Iris pigment epithelial cell (primary cell): ENCODE measurements at places on chromosomes 12 and 14.
A peak's percentile ranks its signal among the peaks of the same experiment; 100 is the strongest.

GRCh38 chr12:42969355-42969754 lies 379.8 kb upstream of the PRICKLE1 start:
- no peak for DNase-seq

- no peak for DNase-seq
Measured at GRCh38 chr14:94509356-94509755, at the start of gene SERPINA12. SERPINA12 (minus strand) TSS chr14:94509469; CDS start chr14:94498397, 11,072 bp downstream.

GRCh38 chr12:6067152-6067916 lies 57.1 kb downstream of the VWF start:
- DNase-seq: no peak

DNA sequence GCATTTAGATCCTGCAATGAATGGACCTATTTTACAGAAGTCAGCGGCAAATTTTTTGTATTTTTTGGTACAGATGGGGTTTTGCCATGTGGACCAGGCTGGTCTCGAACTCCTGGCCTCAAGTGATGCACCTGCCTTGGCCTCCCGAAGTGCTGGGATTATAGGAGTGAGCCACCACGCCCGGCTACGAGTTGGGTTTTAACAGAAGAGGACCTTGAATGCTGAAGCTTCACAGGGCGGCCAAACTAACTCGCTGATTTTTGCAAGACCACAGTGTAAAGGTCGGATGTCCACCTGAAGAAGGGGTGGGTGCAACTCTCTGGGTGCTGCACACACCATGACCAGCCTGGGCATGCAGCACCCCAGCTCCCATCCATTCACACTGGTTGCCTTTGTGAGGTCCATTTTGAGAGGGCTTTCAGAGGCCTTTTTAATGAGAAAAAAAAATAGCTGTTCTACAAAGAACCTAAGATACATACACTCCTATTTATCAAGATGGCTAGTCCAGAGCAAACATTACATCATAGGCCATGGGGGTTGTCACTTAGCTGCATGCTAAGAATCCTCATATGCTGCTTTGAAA lies 21.6 kb upstream of the CDK2AP1 start:
- DNase-seq: no peak

- peak; percentile 59 for DNase-seq
Measured at GRCh38 chr12:85821759-85822158, 14.4 kb downstream of the RASSF9 start.

- DNase-seq: no peak
Measured at GRCh38 chr12:117111386-117111785, 12.2 kb upstream of the TESC start.

DNA sequence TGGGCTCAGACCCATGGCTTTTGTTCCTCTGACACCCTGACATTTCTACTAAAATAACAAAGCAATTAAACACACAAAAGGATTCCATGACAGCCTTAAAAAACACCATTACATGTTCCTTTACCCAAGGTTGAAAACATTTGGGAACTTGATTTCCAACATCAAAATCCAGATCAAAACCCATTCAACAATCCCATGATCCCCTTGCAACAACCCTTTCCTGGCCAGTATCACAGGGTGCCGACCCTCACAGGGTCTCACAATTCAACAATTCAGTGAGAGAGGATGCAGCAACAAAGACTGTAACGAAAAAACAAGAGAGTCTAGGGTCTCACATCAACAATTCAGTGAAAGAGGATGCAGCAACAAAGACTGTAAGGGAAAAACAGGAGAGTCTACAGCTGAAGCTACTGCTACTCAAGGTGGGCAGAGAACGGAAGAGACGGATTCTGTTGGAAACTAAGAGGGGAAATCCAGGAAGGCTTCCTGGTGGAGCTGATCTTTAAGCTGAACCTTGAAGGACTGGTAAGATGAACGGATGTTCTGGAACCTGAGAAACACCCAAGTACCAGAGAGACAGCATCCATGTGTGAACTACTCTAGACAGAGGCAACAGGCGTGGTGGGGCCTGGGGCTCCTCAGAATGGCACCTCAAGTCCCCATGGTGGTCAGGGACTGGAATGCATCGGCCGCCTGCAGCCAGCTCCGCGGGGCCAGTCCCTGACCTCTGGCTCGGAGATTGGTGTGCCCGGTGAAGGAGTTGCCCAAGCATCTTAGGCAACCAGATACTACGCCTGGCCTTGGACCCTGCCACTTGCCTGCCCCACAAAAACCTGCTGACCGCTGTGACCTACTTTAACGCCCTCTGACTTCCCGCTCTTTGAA lies 22.7 kb upstream of the ZFP36L1 start:
- DNase-seq: no peak

DNA sequence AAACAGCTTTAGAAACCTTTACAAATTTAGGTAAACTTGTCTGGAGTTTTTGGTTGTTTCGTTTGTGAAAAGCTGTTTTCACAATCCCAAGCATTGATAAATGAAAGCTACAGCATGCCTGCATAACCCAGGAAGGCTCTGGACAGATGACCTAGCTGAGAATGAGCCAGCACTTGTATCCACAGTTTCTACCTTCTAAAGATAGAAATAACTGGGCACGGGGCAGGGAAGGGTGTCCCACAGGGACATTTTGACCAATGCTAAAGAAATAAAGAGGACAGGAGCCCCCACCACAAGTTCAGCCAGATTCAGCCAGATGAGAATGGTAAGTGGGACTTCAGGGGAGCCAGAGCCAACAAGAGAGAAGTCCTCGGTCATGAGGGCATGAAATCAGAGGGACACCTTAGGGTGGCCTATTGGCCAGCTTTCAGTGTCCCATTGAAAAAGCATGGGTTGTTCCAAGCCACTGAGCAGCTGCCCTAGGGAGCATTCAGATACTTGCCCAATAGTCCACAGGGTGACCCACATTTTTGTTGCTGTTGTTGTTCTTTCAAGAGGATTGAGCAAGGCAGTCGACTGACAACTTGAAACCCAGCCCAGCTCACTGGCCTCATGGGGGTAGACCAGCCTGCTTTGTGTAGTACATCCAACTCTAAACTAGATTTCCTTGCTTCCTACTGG lies 140.3 kb upstream of the NUDT4 start:
- peak; percentile 92 for DNase-seq

DNA sequence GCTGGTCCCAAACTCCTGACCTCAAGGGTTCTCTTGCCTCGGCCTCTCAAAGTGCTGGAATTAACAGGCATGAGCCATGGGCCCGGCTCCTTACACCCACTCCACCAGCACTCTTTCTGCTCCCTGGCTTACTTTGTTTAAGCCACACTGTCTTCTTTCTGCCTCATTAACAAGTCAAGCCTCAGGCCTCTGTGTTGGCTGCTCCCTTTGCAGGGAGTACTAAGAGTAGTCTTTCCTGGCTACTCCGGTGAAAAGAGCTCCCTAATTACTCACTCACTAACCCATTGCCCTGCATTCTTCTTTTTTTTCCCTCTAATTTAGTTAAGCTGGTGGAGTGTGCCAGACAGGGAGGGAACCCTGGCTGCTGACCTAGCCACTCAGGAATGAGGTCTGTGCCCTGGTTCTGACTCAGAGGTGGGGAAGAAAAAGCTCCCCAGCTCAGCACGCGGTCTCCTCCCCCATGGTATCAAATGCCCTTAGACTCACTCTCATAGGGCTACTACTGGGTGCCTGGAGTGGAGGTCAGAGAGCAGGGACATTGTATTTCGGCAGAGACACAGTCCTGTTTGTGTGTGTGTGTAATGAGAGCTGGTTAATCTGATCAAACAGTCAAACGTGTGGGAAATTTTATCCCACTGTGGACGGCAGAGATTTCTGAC lies 19.8 kb downstream of the GALNT6 start:
- peak; percentile 98 for DNase-seq

DNA sequence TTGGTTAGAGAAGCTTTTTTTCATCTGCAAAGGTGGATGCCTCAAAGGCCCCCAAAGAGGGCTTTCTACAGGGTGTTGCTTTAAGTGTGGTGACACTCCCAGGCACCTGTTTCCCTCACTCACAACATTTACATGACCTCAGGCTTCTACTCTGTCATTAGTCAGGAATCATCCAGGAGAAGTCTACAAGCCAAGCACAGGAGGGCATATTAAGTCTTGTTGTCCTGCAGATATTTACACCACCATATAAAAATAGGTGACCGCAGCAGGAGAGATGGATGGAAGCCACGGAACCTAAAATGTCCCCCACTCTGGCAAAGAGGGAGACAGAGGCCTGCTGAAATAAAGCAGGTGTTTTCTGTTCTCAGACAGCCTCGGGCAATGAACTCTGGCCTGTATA lies 7.5 kb upstream of the DPF3 start:
- DNase-seq: no peak

DNA sequence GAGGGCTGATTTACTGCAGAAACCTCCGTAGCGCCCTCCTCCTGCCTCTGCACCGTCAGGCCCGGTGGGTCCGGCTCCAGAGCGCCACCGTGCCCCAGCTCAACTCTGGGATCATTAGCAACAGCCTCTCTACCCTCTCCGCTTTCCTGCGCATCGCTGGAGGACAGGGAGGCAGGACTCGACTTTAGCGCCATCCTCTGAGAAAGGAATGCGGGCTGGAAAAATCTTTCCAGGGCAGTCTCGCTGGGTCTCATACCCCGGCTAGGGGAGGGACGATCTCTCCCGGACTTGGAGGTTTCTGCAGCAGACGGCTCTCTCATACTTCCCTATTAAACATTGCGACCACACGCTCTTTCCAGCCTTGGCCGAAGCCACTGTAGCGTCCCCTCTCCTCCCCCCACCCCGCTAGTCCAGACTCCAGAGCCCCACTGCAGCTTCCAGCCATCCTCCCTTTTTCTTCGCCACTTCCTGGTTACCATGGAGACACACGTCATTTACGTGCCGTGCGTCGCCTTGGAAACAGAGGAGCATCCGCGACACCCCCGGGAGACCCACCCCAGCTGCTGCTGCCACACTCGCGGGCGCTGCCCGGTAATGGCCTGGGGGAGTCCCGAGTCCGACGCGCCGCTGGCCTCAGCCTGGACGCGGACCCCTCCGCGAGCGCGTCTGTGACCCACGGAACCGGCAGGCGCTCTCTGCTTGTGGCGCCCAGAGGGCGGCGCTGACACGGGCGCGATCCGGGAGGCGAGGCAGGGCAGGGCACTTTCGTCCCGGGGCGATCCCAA lies at the start of gene CCDC184:
Gene CCDC184 (plus strand): TSS at position 554 of the 785 bp plus-strand sequence. CDS start 479 bp downstream, outside the sequence.
- peak; percentile 68 for DNase-seq

- no peak for DNase-seq
Measured at GRCh38 chr12:75271576-75271975, 58.5 kb downstream of the CAPS2 start.

DNA sequence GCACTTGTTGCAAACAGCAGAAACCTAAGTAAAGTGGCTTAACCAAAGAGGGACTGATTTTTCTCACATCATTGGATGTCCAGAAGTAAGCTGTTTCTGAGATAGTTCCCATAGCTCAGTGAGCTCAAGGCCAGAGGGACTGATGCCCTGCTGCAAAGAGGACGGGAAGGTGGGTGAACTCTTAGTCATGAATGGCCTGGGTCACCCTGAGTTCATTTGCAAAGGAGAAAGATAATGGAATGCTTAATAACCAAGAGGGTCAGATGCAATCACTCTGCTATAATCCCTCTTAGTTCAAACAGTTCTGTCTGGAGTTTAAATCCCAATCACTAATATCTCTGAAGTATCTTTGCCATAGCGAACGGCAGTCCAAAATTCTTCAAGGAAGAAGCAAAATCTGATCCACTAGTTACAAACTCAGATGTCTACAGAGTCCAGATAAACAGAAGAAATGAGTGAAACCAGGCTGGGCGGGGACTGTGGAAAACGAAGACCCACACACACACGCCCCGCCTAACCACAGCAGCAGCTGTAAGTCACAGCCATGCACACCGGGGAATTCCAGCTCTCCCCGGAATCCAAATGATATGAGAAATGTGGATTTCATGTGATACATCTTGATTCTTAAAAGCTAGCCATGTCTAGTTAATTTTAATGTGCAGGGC lies 289.5 kb downstream of the TMEM132D start:
- peak; percentile 76 for DNase-seq

DNA sequence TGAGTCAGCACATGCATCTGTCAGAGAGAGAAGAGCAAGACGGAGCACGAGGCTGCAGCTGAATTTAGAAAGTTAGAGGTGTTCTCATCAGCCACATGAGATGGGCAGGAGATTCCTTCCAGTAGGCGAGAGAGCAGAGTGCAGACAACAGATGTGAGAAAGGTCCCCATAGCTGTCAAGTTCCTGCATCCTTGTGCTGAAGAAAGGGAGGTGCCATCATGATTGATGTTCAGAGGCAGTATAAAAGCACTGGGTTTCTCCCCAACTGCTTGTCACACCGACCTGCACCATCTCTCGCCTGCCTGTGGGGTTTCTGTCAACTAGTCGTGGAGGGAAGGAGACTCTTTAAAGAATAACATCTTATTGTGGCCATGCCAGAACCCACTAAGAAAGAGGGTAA lies at the start of gene MYBPC1:
Gene MYBPC1 (plus strand): TSS at position 272 of the 400 bp plus-strand sequence. CDS start 100 bp downstream, at position 372.
- no peak for DNase-seq

DNA sequence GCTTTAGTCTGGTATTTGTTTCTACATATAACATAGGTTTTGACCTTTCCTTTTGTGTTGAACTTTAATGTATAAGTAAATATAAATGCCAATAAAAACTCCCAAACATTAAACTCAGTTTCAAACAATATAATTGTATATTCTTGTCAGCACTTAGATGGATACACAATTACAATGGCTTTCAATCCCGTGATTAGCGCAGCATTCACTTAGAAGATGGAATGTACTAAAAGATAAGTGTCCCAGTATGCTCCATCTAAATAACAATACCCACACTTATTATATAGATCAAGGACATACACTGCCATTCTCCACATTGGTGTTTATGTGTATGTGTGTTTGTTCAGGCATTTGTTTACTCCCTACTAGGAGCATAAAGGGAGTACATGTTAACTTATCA lies 193.1 kb downstream of the SOX5 start:
- no peak for DNase-seq

GRCh38 chr12:233615-233968 lies 19.6 kb upstream of the SLC6A12 start:
- DNase-seq: no peak

GRCh38 chr12:67981287-67982162 lies 7.7 kb upstream of the IFNG-AS1 start:
- DNase-seq: peak; percentile 93

GRCh38 chr12:98274430-98275130 lies 240.8 kb upstream of the TMPO start:
- no peak for DNase-seq

- DNase-seq: no peak
Measured at GRCh38 chr14:93832081-93832480, 43.8 kb upstream of the PRIMA1 start.

GRCh38 chr14:102764220-102764671 lies 13.0 kb upstream of the TRAF3 start:
- DNase-seq: no peak

- DNase-seq: peak; percentile 16
Measured at GRCh38 chr12:115657081-115658013, 620.1 kb downstream of the MED13L start.

- DNase-seq: peak; percentile 54
Measured at GRCh38 chr14:30210630-30211029, 283.0 kb upstream of the PRKD1 start.

DNA sequence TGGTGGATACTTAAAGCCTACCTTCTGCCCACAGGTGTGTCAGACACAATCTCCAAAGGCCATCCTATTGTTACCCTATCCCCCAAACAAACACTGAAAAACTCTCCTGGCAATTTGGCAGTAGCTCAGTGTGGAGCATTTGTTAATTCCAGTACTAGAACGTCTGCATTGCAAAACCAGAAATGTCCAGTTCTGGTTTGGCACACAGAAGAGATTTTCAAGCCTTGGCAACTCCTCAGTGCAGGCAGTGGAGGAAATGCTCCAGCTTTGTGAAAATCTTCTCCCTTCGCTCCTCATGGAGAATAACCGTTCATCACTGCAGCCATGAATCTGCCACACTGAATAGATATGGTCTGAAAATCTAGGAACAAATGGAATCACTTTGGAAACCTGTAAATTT lies 5.3 kb upstream of the SOCS2 start:
- peak; percentile 7 for DNase-seq
